ENCODE measurements at places on chromosomes 2 and 18.

DNA sequence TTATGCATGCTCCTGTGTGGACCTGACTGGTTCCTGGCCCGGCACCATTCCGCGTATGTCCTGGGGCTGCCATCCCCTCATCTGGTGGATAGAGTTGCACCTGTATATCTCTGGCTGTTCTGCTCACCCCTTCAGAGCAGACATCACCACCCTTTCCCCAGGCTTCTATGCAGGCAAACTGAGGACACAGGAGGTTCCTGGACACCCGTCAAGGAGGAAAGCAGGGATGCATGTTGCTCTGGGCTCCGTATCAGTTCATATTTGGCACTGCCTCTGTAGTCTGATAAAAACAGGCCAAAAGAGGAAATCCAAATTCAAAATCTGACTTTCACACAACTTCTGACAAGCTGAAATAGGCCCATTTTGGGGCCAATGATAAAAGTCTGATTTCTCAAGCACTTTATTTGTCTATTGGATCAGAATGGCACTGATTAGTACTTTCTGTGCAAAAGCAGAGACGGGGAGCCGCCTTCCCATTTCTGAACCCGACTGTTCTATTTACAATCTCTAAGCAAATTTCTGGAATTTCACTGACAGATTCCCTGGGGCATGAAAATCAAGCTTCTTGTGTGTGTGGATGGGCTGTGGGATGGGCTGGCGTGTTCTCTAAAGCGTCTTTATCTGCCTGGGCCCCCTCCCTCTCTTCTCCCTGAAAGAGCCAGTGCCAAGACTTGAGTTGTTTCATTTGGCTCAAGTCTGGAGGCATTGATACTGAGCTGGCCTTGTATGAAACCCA lies 96.9 kb downstream of the SETBP1 start:
- DNase-seq = peak; percentile 54

- peak; percentile 4 for DNase-seq
Observed at GRCh38 chr2:17879913-17880274, 1.4 kb downstream of the KCNS3 start.

DNA sequence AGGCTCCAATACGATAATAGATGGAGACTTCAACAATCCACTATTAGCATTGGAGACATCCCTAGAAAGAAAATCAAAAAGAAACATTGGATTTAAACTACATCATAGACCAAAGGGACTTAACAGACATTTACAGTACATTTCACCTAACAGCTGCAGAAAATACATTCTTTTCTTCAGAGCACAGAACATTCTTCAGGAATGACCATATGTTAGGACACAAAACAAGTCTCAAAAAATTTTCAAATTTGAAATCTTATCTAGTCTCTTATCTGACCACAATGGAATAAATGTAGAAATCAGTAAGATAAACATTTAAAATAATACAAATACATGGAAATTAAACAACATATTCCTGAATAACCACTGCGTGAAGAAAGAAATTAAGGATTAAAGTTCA lies 68.7 kb downstream of the STRADB start:
- no peak for DNase-seq

DNA sequence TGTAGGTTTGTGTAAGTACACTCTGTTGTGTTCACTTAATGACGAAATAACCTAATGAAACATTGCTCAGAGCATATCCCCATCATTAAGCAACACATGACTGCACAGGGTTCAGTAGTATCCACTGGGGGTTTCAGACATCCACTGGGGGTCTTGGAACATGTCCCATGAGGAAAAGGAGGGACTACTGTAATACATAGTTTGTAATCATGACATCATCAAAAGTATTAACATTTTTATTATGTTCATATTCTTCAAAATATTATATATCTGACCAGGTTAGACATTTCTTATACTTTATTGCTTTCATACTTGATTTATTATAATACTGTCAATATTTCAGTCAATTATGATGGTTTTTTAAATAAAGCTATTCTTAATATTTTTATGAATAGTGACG lies 54.4 kb upstream of the EMILIN2 start:
- DNase-seq = no peak

DNA sequence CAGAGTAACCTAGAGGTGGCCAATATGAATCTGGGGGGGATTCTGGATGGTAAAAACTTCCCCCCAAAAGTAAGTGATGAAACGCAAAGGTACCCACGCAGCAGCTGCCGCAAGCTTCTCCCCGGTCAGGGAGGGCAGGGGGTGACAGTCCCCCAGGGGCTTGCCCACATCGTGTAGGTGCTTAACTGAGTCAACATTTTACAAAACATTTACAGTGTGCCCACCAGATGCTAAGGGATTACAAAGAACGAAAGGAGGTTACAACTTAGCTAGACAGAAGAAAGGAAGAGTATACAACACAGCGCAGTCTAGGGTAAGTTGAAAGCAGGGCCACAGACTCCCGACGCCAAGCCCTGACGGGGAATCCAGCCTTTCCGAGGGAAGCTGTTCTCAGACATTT lies 45.6 kb downstream of the LPIN2 start:
- no peak for DNase-seq

DNA sequence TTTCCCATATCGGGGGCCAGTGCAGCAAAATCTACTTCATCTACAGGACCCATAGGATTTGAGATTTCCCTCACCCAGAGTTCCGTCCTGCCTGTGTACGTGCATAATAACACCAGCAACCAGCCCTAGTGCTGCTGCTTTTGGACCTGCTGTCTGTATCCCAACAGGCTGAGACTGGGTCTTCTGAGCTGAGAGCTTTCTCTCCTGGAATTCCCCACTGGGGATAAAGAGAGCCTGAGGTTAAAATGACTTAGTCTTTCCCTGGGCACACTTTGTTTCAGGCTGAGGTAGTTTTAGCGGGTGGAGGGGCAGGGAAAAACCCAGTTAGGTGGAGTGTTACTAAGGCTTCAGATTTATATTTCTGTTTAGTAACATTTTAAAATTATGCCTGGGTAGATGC lies 62.5 kb downstream of the SERTAD2 start:
- no peak for DNase-seq

- peak; percentile 44 for DNase-seq
Observed at GRCh38 chr2:40160751-40161218, 291.1 kb downstream of the SLC8A1 start.

DNA sequence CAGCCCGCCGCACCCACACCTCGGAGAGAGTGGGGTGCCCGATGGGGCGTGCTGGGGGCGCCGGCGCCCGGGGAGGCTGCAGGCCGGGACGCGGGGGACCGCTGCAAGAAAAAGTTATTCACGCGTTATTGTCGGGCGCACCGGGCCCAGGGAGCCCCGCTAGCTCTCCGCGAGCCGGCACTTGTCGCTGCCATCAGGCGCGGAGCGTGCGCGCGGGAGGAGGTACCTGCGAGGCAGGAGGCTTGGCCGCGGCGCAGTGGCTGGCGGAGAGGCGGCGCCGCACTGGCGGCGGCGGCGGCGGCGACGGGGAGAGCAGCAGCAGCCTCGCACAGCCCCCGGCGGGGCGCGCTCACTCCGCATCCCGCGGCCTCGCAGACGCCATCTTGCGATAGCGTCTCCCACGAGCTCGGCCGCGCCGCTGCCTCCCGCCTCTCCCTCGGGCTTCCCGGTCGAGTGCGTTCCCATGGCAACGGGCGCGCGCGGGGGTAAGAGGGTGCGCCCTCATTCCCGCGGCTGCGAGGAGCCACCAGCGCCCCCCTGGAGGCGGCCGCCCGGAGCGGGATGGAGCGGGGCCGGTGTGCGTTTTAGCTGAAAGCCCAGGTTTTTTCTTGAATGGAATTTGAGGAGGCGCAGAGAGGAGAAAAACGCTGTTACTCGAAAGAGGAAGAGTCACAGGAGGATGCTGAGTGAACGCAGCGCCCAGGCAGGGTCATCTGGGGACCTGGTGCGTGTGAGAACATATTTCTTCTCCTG lies at the start of gene CHN1:
TSS of gene CHN1 (minus strand) at position 402 of the 753 bp plus-strand sequence. CDS start 469 bp downstream, outside the sequence.
- DNase-seq = peak; percentile 96

GRCh38 chr2:220835583-220835982 lies 736.5 kb downstream of the EPHA4 start:
- no peak for DNase-seq

GRCh38 chr2:128155970-128156369 lies 65.0 kb downstream of the UGGT1 start:
- DNase-seq = no peak

DNA sequence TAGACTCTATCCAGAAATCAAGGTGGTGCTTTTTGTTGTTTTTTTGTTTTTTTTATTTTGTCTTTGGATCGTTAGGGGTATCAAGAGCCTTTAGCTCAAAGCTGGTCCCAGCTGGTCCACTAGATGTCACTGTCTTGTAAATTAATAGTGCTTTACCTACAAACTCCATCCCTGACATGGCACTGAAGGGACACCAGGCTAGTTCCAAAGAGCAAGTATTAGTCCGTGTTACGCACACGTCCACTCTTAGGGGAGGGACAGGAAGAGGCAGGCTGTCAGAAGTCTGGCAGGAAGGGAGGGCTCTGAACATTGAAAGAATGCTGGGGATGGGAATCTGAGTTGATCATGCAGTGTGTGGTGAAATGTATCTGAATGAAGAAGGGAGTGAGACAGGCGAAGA lies 85.9 kb upstream of the CCBE1 start:
- DNase-seq = peak; percentile 48

All from eye (tissue), 1 donor.